ENCODE measurements at places on chromosomes 7 and 10. TPM values are rescaled to one million over a fixed set of nuclear protein-coding genes. Genes with fewer than 3 reads are reported as not detected.

The FOXI2 gene
- not detected for total RNA-seq

GRCh38 chr10:93058139-93058538 lies 2.5 kb upstream of the CYP26C1 start:
- DNase-seq: no peak

The C10orf53 gene
- not detected for total RNA-seq

DNA sequence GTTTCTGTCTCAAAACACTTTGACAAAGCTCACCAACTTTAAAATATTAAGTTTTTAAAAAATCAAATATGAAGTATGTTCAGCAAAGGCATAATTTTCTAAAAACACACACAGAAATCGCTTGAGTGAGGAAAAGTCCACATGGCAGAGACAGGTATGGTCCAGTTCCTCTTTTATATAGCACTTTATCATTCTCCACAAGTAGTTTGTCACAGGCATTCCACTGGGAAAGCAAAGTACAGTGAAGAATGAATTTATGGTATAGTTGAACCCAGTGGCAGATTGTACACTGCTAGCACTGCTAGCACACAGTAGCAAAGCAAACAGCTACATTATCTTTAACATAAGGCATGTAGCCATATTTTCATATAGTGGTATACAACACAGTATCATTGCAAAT lies 102.3 kb downstream of the HECTD2 start:
- DNase-seq: no peak

DNA sequence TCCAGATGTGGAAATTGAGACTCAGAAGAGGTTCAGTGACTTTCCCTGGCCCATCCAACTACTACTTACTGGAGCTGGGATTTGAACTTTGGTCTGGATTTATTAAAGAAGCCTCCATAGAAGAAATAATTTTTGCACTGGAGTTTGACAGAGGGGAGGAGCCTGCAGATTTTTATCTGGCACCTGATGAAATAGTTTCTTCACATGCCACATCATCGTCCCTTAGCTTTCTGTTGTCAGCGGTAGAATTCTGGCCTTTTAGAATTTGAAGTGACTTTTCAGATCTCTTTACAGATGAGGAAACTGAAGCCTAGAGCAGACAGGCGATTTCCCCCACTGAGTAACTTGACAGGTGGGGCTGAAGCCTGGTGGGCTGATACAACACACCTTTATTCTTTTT lies 233.5 kb downstream of the LRMDA start:
- no peak for DNase-seq

DNA sequence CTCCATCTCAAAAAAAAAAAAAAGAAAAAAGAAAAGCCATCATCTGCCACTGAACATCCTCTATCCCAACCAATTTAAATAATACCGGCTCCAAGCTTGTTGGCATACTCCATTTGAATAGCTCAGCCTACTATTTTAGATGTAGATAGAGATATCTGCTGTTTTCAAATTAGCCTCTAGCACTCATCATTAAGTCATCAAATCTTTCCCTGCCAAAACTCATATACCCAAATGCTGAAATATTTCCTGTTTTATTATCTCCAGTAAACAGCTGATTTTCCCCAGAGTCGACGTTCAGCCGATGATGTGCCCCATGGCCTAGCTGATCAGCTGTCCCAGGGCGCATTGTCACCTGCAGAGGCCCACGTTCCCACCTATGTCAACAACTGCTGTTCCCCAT lies 34.5 kb upstream of the FRMD4A start:
- DNase-seq: no peak

DNA sequence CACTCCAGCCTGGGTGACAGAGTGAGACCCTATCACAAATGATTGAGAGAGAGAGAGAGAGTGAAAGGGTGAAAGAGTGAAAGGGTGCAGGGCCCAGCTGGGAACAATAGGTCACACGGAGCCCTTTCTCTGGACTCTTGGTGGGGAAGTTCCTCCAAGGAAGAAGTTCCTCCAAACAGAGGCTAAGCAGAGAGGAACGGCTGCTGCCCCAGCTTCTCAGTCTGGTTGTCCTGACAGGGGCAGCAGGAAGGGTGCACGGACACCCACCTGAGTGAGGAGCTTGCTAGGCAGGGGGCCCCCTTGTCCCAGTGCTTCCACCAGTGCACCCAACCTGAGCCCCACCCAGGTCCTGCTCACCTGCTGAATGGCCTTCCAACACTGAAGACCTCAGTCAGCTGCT lies 38.8 kb upstream of the MYL10 start:
- DNase-seq: no peak

- DNase-seq: peak; percentile 67
These were observed 116.5 kb upstream of the EEPD1 start for GRCh38 chr7:36036590-36036989.

The PAPSS2 gene
- 14.7 TPM for total RNA-seq

DNA sequence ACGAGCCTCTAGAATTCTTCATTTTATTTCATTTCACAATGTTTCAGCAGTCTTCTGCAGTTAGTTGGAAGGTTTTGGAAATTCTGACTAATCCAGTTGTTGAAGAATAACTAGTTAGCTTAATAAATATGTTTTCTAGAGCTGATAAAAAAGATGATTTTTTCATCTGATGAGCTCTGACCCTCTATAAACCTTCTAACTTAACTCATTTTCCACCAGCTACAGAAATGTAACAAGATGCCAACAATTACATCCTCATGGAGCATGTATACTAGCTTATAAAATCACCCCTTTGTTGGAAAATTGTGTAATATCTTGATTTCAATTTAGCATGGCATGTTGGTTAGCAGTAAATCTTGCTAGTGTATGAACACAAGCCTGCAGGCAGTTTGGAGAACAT lies 33.1 kb downstream of the KAT6B start:
- DNase-seq: no peak

The UCMA gene
- not detected for total RNA-seq

DNA sequence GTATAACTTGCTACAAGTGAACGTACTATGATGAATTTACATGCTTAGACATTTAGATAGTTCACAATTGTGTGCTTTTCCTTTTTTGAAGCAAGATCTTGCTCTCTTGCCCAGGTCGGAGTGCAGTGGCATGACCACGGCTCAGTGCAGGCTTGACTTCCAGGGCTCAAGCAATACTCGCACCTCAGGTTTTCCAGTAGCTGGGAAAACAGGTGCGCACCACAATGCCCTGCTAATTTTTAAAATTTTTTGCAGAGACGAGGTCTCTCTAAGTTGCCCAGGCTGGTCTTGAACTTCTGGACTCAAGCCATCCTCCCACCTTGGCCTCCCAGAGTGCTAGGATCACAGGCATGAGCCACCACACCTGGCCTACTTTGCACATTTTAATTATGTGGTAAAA lies 1.8 kb downstream of the GPR15LG start:
- no peak for DNase-seq

GRCh38 chr7:79998363-79998762 lies 136.3 kb upstream of the GNAI1 start:
- no peak for DNase-seq

The VWDE gene
- total RNA-seq: 7.3 TPM

The OPN4 gene
- total RNA-seq: 0.18 TPM

The STX1A gene
- 2.0 TPM for total RNA-seq

GRCh38 chr10:44233561-44234482 lies 151.1 kb downstream of the CXCL12 start:
- DNase-seq: peak; percentile 32

GRCh38 chr7:47653550-47654411 lies 71.9 kb upstream of the TNS3 start:
- DNase-seq: no peak

The NME8 gene
- total RNA-seq: not detected

DNA sequence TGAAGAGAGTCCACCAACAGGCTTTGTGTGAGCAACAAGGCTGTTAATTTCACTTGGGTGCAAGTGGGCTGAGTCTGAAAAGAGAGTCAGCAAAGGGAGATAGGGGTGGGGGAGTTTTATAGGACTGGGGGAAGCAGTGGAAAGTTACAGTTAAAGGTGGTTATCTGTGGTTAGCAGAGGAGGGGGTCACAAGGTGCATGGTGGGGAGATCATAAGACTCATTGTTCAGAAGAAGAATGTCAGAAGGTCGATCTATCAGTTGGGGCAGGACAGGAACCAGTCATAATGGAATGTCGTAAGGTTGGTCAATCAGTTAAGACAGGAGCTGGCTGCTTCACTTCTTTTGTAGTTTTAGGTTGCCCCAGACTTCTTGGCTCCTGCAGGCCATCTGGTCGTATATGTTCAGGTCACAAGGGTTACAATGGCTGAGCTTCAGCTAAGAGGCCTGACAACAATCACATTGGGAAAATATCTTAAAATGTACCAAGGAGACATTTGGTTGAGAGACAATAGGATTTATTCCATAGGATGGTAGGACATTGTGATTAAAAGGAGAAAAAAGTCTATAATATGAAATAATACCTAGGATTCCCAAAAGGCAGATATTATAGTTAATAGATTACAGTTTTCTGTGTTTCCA lies 356.4 kb downstream of the ANKRD7 start:
- DNase-seq: no peak

DNA sequence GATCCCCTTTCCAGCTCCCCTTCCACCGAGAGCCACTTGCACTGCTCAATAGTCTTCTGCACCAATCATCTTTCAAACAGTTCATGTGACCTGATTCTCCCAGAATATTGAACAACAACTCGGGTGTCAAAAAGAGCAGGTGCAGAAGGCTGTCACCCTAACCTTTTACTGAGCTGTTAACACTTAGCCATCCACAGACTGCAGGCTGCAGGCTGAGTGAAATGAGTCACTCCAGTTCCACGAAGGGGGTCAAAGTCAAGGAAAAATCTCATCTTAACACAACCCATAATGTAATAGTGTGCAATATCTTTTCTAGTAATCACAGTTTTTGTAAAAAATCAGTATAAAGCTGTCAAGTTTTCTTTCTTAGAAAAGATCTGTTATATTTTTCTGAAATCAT lies 63.1 kb downstream of the MTPAP start:
- no peak for DNase-seq

The CARD11 gene
- 1.3 TPM for total RNA-seq

The PAOX gene
- 2.9 TPM for total RNA-seq

- DNase-seq: no peak
These were observed 54.7 kb upstream of the FIGNL1 start for GRCh38 chr7:50504646-50505546.

The TRPV5 gene
- total RNA-seq: not detected

DNA sequence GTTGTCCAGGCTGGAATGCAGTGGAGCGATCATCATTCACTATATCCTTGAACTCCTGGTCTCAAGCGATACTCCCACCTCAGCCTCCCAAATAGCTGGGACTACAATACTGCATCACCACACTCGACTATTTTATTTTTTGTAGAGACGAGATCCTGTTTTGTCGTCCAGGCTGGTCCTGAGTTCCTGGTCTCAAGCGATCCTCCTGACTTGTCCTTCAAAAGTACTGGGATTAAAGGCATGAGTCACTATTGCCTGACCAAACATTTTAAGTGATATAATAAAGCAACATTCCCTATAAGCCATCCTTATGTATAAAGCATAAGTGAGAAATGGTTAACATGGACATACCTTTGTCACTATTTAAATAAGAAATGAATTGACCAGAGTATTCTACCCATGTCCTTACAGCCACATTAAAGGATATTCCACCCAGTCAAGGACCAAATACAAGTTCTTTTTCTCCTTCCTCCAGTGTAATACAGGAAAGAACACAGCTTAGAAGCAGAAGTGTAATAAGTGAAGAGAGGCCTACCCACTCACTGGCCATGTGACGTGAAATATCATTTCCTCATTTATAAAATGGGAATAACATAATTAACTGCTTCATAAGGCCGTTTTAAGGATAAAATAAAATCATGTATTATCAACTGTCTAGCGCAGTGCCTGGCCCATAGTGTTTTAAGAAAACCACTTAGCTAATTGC lies 82.0 kb downstream of the DOCK4 start:
- DNase-seq: no peak

- DNase-seq: peak; percentile 57
These were observed 37.9 kb downstream of the ADAM12 start for GRCh38 chr10:126350216-126350992.

The URGCP gene
- 27.8 TPM for total RNA-seq

GRCh38 chr10:29658984-29659965 lies 24.5 kb upstream of the SVIL start:
- peak; percentile 62 for DNase-seq

DNA sequence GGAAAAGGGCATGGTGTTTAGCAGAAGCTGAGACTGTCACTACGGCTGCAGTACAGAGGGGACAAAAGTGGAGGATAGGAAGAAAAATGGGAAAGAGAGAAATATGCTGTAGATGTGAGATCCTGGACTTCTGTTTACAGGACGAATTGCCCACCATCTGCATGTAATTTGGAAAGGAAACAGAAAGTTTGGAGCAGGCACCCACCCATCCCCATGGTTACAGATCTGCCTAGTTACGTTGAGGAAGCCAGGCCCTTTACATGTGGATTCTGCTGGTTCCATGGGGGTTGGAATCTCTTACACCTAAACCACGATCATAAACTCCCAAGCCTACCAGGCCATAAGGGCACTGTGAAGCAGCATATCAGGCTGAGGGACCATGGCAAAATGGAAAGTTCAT lies 84.3 kb downstream of the WDFY4 start:
- no peak for DNase-seq

- DNase-seq: no peak
These were observed 499.1 kb downstream of the KCNMA1 start for GRCh38 chr10:77138541-77138940.

DNA sequence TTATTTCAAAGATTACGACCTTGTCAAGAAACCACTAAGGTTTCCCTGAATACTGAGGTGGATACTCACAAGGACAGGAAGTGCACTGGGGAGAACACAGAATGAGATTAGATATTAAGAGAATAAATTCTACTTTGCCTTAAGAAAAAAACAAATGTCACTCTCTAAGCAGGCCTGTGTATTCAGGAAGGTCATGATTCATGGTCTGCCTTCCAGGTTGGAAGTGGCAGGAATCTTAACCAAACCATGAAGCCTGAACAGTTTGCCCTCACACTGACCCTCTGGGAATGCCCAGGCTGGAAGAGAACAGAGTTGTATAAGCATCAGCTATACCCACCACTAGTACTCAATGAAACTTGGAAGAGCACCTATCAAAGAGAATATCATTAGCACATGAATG lies 227.6 kb downstream of the DGKI start:
- no peak for DNase-seq

GRCh38 chr7:127501817-127502216 lies 83.6 kb downstream of the GCC1 start:
- no peak for DNase-seq

DNA sequence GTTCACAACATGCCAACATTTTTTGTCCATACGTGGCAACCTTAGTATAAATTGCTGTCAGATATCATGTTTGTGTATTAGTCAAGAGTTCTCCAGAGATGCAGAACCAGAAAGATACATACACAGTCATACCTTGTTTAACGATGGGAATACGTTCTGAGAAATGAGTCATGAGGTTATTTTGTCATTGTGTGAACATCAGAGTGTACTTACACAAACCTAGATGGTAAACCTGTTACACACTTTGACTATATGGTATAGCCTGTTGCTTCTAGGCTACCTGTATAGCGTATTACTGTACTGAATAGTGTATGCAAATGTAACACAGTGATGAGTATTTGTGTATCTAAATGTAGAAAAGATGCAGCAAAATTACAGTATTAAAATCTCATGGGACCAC lies 22.3 kb downstream of the ZNF518A start:
- DNase-seq: no peak

The VWA2 gene
- total RNA-seq: 0.21 TPM

Measured in left cardiac atrium (tissue), 4 donors.